ENCODE measurements at places on chromosomes 3 and 15. TPM values are rescaled to one million over a fixed set of nuclear protein-coding genes. Genes with fewer than 3 reads are reported as not detected.
A peak's percentile ranks its signal among the peaks of the same experiment; 100 is the strongest.

GRCh38 chr15:84914909-84915605 is 30.6 kb downstream of the SLC28A1 start:
- peak; percentile 75 for DNase-seq

The SEMA3B gene
- polyA plus RNA-seq, result 21.2 TPM

The CCR3 gene
- polyA plus RNA-seq, result not detected

GRCh38 chr3:170660139-170660538 is 74.3 kb upstream of the SLC7A14 start:
- no peak for DNase-seq

GRCh38 chr3:69925506-69925905 is 74.0 kb upstream of the SAMMSON start:
- no peak for DNase-seq

GRCh38 chr3:187734841-187735240 is 10.4 kb downstream of the BCL6 start:
- no peak for DNase-seq

The C3orf20 gene
- polyA plus RNA-seq, result not detected

The ACTRT3 gene
- polyA plus RNA-seq, result 0.15 TPM

DNA sequence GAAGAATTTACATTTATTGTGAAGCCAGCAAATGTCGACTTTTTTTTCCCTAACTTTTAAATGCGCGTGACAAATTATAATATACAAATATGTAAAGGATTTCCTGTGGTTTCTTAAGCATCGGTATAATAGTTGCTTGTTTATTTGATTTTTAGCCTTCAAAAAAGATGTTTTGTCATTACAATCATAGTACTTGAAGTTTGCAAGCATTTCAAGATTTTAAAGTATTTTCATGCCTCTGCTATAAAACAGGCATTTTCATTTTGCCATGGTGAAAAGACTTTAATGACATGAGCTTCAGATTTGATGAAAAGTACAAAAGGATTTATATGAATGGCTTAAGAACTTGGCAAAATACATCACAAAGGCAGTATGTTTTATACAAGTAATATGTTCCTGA is 9.4 kb upstream of the P2RY12 start:
- no peak for DNase-seq

GRCh38 chr3:157493627-157494550 is 9.3 kb downstream of the VEPH1 start:
- no peak for DNase-seq

The UCN2 gene
- 0.06 TPM for polyA plus RNA-seq

The SLC2A2 gene
- not detected for polyA plus RNA-seq

DNA sequence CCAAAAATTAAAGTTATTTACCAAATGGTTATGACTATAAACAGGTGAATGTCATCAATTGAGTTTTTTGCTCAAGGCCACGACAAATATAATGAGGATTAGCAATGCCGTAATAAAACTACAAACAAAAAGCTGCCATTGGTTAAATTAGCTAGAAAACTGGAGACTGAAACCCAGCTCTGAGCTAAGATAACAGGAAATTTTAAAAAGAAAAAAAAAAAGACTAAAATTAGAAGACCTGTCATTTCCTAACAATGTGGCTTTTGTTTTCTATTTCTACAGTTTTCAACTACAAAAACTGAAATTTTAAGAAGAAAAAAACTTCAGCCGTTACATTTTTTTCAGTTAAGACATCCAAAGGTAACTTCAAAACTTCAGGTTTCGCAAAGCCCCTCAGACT is 9.7 kb downstream of the SLC12A6 start:
- no peak for DNase-seq

GRCh38 chr15:51688863-51689262 is 7.6 kb downstream of the SCG3 start:
- no peak for DNase-seq

GRCh38 chr15:99120050-99120777 is 15.3 kb downstream of the SYNM start:
- DNase-seq, result no peak

DNA sequence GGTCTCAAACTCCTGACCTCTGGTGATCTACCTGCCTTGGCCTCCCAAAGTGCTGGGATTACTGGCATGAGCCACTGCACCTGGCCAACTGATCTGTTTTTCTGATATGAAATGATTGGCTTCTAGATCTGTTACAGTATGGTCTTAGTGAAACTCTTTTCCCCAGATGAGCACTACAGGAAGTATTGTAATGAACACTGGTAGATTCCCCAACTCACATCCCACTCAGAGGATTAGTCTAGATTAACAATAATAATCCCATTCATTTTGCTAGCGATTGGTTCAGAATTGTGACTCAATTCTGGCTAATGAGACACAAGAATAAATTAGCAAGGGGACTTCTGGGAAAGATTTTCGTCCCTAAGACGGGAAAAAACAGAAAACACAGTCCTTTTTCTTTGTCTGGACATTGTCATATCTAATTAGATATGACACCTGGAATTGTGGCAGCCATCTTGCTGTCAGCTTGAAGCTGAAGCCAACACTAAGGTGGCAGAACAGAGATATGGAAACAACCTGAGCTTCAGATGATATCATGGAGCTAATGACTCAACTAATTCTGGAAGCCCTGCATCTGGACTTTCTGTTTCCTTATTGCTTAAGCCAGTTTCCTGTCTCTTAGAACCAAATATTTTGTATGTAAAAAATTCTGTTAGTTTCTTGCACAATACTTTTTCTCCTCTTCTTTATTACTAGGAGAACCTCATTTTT is 17.4 kb upstream of the NPTN start:
- DNase-seq, result no peak

The POLQ gene
- polyA plus RNA-seq, result 0.10 TPM

- no peak for DNase-seq
Measured at GRCh38 chr3:143146486-143147274, 27.1 kb downstream of the CHST2 start.

DNA sequence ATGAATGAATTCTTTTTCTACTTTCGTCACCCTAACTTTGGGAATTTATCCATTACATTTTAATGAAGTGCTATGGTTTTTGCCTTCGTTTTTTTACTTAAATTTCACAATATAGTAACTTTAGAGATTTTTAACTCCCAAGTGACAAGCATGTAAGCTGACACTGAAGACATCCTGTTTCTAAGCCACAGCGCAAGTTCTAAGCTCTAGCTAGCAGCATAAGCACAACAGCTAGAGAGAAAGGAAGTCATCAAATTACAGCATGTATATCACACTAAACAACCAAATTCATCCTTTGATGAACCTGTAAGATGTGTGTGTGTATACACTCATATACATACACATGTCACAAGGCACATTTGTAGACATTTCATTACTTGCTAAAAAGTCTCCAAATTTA is 119.3 kb downstream of the P3H2 start:
- DNase-seq, result no peak

DNA sequence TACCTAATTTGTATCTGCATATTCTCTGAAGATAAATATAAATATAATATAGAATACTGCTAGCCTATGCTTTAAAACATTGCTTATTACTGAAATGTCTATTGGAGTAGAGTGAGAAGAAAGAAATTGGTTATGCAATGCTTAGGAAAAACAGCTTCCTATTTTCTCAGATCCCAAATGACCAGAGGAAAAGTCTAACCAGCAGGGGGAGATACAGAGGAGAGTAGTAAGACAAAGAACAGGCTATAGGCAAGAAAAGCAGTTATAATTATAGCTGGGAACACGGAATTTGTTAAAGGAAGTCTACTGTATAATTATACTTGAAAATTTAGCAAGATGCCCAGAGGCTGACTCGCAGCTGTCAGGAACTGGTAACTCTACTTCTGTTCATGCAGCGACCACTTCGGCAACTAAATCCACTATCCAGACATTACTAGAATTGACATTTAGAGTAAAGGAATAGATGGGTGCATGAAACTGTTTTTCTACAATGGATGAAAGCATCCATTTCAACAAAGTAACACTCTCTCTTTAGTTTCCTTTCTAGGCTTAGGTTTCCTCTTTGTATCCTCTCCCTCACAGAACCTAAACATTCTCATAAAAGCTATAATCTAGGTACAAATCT is 97.2 kb downstream of the TBC1D5 start:
- peak; percentile 46 for DNase-seq

DNA sequence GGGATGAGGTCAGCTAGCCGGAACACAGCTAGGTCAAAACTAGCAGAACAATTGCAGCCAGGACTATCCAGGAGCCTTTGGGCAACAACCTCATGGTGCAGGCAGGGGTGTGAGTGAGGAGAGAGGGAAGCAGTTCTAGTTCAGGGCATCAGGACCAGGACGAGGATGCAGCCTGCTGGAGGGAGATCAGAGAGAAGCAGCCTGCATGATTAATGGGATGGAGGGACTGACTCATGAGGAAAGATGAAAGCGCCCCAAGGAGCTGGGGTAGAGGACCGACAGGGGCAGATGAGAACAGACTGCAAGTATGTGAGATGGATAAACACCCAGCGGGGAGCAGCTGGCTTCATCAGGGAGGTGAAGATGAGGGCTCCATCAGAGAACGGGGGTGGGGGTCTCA is 37.9 kb upstream of the LRTM1 start:
- DNase-seq, result no peak

GRCh38 chr15:66825139-66825538 is 123.1 kb downstream of the SMAD6 start:
- no peak for DNase-seq

The LYZL4 gene
- polyA plus RNA-seq, result not detected

The TIGIT gene
- polyA plus RNA-seq, result 0.14 TPM

DNA sequence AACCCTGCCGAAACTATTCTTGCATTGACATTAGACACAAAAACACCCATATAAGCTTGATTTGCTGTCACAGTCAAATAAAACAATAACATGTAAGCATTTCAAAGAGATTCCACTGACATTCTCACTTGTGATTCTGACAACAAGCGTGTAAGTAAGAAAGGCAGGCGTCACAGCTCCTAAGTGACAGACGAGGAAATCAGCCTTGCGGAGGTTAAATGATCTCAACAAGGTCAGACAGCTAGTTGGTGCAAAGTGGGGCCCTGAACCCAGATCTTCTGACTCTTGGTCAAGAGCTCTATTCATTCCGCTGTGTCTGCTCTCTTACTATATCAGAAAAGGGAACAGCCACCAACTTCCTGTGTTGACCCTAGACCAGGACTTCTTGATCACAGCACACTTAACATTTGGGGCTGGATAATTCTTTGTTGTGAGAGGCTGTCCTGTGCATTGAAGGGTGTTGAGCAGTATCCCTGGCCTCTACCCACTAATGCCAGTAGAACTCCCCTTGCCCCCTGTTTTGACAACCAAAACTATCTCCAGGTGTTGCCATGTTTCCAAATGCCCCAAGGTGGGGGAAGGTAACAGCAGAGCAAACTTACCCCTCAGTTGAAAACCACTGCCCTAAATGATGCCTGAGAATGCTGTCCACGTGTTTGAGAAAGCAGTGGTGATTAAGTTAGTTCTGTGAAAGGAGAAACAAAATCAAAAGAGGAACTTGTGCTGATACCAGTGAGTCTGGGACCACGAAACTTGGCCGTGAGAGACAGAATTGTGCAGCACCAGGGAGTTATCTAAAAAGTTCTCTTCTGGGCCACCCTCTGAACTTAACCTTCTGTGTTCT is 86.1 kb downstream of the LIPC start:
- DNase-seq, result no peak

DNA sequence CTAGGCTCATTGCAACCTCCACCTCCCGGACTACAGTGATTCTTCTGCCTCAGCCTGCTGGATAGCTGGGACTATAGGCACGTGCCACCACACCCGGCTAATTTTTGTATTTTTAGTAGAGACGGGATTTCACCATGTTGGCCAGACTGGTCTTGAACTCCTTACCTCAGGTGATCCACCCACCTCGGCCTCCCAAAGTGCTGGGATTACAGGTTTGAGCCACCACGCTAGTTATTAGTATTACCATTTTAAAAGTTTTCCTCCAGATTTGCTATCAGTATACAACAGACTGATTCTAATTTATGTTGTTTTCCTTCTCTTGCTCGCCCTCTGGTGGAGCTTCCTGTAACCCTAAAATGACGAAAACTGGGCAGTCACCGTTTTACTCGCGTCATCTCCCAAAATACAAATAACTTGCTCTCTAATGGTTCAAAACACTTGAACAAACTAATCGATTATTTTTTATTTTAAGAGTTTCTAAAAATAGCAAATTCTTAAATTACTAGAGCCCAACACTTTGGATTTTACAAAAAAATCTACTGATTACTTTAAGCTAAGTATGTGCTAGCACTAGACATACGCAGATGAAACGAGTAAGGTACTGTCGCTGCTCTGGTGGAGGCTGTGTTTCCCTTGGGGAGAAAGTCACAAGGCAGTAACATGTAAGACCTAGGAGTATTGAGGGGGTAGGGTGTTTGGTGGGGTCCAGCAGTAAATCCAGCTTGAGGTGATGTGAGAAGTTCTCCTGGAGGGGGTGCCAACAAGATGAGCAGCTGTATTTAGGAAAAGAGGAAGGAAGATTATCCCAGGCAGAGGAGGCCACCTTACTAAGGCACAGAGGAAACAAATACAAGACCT is 203.3 kb downstream of the MBNL1 start:
- DNase-seq, result no peak

DNA sequence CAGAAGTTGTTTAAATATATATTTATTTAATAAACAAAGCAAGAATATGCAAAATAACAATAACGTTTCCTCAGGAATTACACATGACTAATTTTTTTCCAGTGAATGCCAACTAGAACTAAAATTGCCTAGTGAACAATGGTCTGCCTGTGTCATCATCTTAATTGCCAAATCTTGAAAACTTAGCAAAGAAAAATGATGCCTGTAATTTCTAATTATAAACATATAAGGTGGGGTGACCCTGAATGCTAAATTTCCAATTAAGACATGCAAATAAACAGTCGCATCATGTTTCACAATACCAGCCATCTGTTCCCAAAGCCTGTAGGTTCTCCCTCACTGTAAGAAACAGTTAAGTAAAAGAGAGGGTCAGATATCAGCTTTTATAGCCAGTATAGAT is 67.6 kb upstream of the PLCL2 start:
- no peak for DNase-seq

The PLSCR5 gene
- polyA plus RNA-seq, result not detected

DNA sequence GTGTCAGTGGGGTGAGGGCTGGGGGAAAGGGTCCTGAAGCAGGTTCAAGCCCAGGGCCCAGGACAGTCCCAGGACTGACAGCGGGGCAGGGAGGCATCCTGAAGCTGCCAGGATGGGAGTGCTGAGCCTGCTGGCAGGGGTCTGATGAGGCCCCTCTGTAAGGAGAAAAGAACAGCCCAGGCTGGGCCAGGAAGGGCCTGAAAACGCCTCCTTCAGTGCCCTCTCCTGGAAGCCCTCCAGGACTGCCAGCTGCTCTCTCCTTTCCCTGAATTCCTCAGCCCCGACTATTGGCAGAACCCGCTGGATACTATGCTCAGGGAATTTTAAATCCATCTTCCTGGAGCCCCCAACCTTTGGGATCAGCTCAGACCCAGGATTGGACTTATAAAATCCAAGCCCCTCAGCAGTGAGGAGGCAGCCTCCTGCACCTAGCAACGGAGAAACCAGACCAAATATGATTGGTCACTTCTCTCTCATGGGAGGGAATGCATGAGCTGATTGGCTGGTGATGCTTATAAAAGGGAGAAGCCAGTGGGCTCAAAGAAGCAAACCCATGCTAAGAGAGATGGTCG is 203.5 kb upstream of the LINGO1 start:
- no peak for DNase-seq

The RASL12 gene
- polyA plus RNA-seq, result 13.1 TPM

DNA sequence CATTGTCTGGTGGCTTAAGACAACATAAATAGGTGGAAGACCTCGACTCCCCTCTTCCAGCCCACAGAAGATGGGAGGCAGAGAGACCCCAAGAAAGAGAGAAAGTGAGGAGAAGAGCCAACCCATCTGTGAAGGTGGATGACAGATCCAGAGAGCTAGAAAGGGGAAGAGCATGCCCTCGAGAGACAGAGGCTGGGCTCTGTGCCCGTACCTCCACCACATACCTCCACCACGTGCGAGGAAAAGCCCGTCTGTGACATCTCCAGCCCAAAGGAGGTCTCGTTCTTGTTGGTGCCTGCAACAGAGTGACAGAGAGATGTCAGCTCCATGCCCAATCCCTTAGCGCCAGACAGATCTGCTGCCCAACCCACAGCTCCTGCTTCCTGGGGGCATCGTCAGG is 71.1 kb downstream of the FEM1B start:
- DNase-seq, result no peak

Measured in heart right ventricle (tissue), 16 donors.